T47D (cell line): ENCODE measurements at places on chromosomes 7 and 10.
A peak's percentile ranks its signal among the peaks of the same experiment; 100 is the strongest.

GRCh38 chr10:92732958-92733357, 43.2 kb downstream of the HHEX start:
- no peak for DNase-seq

- DNase-seq: no peak
Measured at GRCh38 chr7:130124711-130125110, 54.4 kb downstream of the KLHDC10 start.

GRCh38 chr10:78619896-78620295, 448.9 kb upstream of the ZMIZ1 start:
- DNase-seq: no peak

- no peak for DNase-seq
Measured at GRCh38 chr7:13603661-13604060, 385.8 kb downstream of the ETV1 start.

- no peak for DNase-seq
Measured at GRCh38 chr10:6385665-6386064, 182.9 kb downstream of the PFKFB3 start.

GRCh38 chr10:113303544-113304146, 249.2 kb upstream of the HABP2 start:
- DNase-seq: peak; percentile 63

DNA sequence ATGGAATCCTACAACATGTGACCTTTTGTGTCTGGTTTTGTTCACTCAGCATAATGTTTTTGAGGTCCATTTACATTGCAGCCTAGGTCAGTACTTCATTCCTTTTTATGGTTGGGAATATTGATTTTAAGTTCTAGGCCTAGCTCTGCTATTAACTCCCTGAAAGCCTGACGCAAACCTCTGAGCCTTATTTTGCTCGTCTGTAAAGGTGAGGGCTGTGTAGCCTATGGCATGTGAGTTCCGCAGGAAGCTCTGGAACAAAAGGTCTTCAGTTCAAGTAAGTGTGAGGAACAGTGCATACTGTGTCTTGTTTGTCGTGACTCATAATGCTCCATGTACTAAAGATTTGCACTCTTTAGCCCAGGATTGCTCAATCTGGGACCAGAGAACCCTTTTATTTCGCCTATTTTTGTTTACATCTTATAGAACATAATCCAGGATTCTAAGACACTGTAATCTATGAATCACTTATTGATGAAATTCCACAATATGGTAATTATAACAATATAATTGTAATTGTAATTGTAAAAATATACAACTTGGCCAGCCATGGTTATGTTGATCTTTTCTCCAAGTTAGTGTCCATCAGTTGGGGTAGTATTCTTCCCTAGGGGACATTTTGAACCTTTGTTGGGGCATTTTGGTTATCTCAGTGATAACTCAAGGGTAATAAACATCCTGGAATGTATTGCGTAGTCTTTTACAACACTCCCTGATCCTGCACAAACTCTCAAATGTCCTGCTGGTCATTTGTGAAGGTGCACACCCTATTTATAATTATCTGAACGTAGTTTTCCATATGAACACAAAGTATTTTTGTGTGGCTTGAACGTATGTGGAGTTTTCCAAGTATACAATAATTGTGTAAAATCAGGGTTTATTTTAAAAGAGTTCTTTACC, 184.7 kb downstream of the VTI1A start:
- no peak for DNase-seq

DNA sequence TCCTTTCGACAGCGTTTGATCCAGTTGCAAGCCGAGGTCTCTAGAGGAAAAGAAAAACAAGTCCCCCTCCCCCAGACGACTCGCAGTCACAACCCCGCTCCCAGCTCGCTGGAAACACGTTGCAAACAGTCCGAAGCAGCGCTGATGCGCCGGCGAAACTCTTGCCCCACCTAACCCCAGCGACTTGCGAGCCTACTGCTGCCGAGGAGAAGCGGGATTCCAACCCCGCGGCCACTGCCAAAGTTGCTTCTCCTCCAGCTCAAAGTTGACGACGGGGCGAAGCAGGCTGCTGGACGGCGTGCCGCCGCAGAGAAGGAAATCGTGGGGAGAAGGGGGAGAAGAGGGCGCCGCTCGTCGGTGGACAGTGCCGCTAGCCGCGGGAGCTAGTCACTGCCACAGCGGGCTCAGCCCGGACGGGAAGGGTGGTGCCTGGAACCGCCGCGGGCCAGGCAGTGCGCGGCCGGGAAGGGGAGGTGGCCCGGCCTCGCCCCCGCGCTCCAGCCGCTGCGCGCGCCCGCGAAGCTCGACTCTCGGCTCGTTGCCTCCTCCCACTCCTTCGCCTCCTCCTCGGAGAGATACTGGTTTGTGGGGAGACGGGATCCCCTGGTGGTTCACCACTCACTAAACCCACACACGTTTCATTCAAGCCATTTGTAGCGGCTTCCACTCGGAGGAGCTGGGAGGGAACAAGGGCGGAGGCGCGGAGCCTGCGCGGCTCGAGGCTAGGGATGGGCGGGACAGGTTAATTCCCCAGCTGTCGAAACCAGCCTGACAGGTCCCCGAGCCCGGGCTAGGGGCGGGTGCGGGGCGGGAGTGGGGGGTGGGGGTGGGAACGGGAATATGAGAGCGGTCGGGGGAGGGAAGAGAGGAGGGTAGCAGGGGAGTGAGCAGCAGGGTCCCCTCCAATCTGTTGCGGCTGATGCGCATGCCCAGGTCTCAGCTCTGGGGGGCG, at the start of gene GPR37:
GPR37 (minus strand) TSS at position 392 of the 952 bp plus-strand sequence. CDS start 816 bp downstream, outside the sequence.
- DNase-seq: peak; percentile 92
